Left lobe of liver (tissue), 2 donors: ENCODE measurements at places on chromosomes 7 and 10. TPM values are rescaled to one million over a fixed set of nuclear protein-coding genes. Genes with fewer than 3 reads are reported as not detected.

MYOZ1 gene
- not detected for total RNA-seq

CPA2 gene
- 1.9 TPM for total RNA-seq

PTPRN2 gene
- total RNA-seq, result 0.33 TPM

DPYSL4 gene
- total RNA-seq, result 0.08 TPM

SLC39A12 gene
- 0.08 TPM for total RNA-seq

WEE2 gene
- not detected for total RNA-seq

NYAP1 gene
- 0.38 TPM for total RNA-seq
